ENCODE measurements at places on chromosomes 5 and 9.
A peak's percentile ranks its signal among the peaks of the same experiment; 100 is the strongest.

DNA sequence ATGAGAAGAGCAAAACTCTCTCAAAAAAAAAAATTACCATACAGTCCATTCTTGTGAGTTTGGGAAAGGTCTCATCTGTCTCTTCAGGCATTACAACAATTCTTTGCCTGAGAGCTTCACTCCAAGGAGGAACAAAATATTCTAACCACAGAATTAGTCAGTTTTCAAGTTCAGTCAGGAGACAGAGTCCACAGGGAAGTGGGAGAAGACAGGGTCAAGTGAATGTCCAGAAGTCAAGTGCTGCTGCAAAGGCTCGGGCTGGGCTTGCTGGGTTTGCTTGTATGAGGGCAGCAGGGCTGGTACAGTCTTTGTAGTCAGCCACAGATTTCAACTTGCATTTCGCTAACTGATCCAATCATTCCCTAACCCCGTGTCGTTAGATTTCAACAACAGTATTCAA lies 17.6 kb upstream of the HEXB start:
- no peak for DNase-seq

GRCh38 chr5:107781451-107781850 lies 110.7 kb upstream of the EFNA5 start:
- DNase-seq, result no peak

- no peak for DNase-seq
Observed at GRCh38 chr5:91357806-91358205, 25.3 kb downstream of the ARRDC3 start.

- no peak for DNase-seq
Observed at GRCh38 chr5:177124486-177124991, 9.0 kb upstream of the NSD1 start.

- DNase-seq, result no peak
Observed at GRCh38 chr5:124941051-124942049, 194.9 kb upstream of the ZNF608 start.

- no peak for DNase-seq
Observed at GRCh38 chr5:148805326-148806290, 20.8 kb upstream of the ADRB2 start.

- peak; percentile 7 for DNase-seq
Observed at GRCh38 chr5:14906628-14907027, 35.0 kb upstream of the ANKH start.

DNA sequence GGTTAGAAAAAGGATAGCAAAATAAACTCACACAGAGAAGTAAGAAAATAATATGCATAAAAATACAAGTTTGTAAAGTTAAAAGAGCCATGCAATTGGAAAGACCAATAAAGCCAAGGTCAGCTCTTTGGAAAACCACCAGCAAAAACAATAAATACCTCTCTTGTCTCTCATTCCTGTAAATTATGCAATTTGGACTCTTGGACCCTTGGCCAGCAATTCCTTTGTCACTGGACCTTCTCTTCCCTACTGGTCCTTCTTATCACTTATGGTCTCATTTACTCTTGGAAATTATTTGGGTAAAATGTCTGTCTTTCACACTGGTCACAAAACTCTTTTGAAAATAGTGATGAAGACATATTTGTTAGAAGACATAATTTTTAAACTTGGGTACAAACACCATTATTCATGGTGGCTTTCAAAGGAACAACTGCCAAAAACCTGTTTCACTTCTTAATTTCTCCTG lies 379.5 kb downstream of the TMEM232 start:
- DNase-seq, result no peak

DNA sequence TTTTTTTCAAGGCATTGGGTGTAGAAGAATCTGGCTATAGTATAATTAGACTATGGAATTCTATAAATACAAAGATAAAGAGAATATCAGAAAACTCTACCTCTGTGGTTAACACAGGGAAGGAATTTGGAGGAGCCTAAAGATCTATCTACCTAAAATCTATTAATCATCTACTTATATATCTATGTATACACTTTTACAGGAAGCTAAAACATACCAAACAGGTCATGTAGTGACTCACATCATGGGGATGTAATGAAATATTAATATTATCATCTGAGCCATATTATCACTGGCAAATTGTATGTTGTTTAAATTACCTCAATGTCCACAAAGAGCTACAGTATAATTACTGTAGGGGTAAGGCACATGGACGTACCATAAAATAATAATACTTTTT lies 1748.2 kb downstream of the EFNA5 start:
- no peak for DNase-seq

GRCh38 chr5:598564-598890 lies 13.6 kb upstream of the CEP72 start:
- DNase-seq, result no peak

DNA sequence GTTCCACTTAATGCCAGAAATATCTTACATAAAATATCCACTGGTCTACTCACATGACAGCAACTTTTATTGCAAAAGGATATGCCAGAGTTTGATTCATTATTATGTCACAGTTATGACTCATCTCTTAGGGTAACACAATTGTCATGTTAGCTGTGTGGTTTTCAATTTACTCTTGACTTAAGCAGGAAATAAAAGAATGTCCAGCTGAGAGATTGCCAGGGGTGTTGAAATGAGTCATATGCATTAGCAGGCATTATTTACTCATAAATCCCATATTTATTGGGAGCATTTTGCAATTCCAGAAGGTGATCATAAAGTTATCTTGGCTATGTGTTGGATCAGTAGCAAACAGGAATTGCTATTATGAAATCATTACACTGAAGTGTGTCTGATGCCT lies 1164.6 kb upstream of the CDH18 start:
- no peak for DNase-seq

All from stimulated activated CD8-positive, alpha-beta memory T cell treated with anti-CD3 and anti-CD28 coated beads, Interleukin-4, amount 100 ng/mL, for 4 hours (primary cell).